ENCODE measurements at places on chromosomes 12 and 14.

DNA sequence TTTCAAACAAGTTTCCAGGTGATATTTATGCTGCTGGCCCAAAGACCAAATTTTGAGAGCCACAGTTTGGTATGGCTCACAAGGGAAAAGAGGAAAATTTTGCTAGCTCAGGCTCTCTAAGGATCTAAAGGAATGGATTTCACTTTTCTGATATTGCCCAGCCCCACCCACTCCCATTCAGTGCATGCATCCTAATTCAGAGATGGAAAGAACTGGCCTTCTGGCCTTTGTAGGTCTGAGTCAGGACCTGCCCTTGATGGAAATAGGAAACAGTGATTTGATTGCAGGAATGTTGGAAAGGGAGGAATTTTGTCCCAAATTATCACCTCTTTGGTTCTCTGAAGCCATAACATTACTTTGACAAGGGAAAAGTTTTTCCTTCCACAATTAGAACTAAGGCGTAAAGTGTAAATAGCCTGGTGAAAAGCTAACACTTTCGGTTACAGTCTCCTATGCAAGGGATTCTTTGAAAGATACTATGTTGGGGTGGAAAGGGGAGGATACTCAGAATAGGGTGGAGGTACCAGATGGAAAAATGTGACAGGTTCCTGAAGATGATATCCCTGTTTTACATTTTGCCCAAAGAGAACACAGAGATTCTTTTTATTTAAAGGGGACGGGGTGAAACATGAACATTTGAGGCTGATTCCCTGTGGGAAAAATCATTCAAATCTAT is 11.1 kb downstream of the ZNF641 start:
- no peak for DNase-seq

DNA sequence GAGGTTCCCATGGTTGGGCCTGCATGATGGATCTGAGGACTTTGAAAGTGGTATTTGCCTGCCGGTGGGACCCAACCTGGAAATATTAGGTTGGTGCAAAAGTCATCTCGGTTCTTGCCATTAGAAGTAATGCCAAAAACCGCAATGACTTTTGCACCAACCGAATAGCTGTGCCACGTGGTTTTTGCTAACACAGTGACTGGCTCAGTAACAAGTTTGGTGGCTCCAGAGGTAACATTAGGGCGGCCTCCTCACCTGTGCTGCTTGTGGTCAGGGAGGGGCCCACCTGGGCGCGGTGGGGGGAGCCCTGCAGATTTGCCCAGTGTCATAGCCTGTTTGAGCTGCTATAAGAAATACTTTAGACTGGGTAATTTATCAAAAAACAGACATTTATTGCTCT is 1.8 kb downstream of the BDKRB2 start:
- no peak for DNase-seq

DNA sequence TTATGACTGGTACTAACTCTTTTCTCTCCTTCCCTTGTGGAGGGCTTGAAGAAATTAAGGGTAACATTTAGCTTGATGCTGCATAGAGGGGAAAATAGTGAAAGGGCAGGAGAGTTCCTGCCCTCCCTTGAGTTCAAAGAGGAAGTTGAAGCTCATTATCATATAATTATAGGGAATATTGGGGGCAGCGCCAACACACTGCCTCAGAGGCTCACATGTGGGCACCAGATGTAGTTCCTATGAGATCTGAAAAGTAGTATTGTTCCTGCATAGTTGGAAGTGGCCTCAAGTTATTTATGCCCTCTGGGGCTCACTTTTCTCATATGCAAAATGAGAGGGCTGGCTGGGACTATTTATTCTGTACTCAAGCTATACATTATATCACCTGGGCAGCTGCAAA is 33.0 kb upstream of the FGF23 start:
- no peak for DNase-seq

- no peak for DNase-seq
Measured at GRCh38 chr12:7113389-7113871, 4.4 kb upstream of the C1RL start.

DNA sequence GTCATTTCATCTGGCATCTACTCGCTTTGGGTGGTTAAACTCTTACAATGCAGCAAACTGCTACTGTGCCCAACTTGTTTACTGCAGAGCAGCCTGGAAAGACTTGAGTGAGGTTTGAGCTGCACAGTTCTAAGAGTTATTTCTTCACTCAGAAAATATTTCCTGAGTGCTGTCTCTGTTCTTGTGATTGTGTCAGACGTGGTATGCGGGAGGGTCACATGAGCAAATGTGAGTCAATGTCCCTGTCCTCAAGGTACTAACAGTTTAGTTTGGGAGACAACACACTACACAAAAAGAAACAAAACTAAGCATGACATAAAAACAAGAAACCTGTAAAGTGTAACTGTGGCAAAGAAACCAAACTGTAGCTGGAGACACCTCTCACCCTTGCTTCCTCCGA is 32.4 kb downstream of the FLVCR2 start:
- no peak for DNase-seq

DNA sequence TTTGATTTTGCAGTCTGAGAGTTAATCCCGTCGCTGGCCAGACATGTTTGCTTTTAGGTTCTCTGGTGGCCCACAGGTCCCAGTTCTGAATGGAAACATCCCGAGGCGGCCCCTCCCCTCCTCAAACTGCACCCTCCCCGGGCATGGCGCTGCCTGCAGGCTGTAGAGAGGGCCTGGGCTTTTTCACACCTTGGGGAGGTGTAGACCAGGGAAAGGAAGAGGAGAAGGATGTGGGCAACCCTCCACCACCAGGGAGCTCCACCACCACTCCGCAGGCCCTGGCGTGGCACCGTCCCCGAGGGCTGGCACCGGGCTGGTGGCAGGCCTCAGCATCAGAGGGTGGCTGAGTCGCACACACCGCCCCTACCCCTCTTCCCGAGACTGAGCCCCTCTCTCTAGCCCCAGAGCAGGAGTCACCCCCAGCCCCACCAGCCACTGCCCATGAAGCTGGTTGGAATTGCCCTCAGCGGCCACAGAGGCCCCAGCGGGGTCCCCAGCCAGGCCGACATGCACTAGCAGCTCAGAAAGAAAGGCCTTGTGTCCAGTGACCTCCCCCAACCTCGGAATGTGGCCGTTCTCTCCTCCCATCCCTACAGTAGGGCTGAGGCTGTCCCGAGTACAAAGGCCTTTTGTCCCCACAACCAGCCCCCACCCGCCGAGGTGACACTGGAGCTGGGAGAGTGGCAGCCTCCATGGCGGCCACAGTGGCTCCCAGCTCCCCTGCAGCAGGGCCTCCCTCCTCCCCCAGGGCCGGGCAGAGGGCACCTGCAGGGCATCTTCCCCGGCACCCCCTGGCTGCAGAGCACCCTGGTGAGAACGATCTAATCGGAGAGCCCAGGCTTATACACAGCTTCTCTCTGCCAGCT is 23.5 kb upstream of the INF2 start:
- no peak for DNase-seq

DNA sequence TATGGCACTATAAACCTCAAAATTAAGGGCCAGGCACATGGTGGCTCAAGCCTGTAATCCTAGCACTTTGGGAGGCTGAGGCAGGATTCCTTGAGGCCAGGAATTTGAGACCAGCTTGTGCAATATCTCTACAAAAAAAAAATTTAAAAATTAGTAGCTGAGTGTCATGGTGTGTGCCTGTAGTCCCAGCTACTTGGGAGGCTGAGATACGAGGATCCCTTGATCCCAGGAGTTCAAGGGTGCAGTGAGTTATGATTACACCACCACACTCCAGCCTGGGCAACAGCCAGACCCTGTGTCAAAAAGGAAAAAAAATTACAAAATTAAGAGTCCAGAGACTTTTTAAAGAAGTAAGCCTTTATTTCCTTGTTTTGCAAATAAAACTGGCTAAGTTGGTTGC is 1.8 kb upstream of the GCN1 start:
- no peak for DNase-seq

- no peak for DNase-seq
Measured at GRCh38 chr12:22653791-22654190, 28.8 kb downstream of the ETNK1 start.

- no peak for DNase-seq
Measured at GRCh38 chr12:27246774-27247173, 2.7 kb downstream of the STK38L start.

DNA sequence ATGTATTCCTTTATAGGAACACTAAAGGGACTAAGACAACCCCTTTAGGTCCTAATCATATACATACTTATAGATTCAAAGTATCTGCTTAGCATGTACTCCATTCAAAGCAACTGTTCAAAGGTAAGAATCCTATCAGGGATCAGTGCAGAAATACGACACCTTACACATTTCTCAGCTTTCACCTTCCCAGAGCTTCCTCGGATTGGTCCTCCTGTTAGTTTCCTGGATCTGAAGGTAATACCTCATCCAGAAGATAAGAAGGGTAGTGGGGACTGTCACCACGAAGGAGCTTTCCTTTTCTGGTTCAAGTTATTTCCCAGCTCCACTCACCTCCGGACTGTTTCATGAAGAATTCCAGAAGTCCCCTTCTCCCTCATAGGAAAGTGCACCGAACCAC is 38.0 kb downstream of the RCOR1 start:
- no peak for DNase-seq

Measured in coronary artery (tissue), 2 donors.